ENCODE measurements at places on chromosomes 12 and 14. TPM values are rescaled to one million over a fixed set of nuclear protein-coding genes. Genes with fewer than 3 reads are reported as not detected.
A peak's percentile ranks its signal among the peaks of the same experiment; 100 is the strongest.

The FRMD6 gene
- total RNA-seq, result 131 TPM

- DNase-seq, result no peak
- H3K36me3 ChIP-seq, result peaks cover 3% of the 10 kb centered on the region
- H3K4me1 ChIP-seq, result peaks cover 22% of the 10 kb centered on the region
Observed at GRCh38 chr12:77062396-77062795, 3.0 kb downstream of the E2F7 start.

- H3K4me3 ChIP-seq, result no peak overlapping the region
- DNase-seq, result no peak
- H3K27me3 ChIP-seq, result no peaks in the 10 kb centered on the region
- no peak overlapping the region for H3K27ac ChIP-seq
Observed at GRCh38 chr14:72634691-72635616, 258.9 kb downstream of the DPF3 start.

DNA sequence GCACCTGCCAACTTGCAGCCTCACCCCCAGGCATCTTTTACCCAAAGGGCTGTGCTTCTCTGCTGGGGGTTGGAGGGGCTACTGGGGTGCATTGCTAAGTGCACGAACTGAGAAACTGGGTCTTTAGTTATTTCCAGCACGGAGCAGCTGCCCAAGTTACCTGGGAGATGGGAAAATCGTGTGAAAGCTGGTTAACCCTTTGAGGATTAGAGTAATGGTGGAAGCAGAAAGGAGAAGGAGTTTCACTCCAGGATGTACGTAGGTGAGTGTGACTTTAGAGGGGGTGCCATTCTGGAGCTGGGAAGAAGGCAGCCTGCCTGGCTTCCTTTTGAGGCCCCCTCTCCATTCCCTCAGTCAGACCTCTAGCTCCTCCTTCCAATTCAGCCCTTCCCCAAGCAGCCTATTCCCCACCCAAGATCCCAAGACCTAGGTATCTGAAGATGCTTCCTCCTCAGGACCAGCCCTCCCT, 1.0 kb upstream of the ADCY6 start:
- no peaks in the 10 kb centered on the region for H3K36me3 ChIP-seq
- H3K27me3 ChIP-seq, result no peaks in the 10 kb centered on the region
- peaks cover 38% of the 10 kb centered on the region for H3K4me1 ChIP-seq
- H3K4me3 ChIP-seq, result peak overlapping the region; percentile 93
- no peak for DNase-seq
